ENCODE measurements at places on chromosomes 5 and 9.

DNA sequence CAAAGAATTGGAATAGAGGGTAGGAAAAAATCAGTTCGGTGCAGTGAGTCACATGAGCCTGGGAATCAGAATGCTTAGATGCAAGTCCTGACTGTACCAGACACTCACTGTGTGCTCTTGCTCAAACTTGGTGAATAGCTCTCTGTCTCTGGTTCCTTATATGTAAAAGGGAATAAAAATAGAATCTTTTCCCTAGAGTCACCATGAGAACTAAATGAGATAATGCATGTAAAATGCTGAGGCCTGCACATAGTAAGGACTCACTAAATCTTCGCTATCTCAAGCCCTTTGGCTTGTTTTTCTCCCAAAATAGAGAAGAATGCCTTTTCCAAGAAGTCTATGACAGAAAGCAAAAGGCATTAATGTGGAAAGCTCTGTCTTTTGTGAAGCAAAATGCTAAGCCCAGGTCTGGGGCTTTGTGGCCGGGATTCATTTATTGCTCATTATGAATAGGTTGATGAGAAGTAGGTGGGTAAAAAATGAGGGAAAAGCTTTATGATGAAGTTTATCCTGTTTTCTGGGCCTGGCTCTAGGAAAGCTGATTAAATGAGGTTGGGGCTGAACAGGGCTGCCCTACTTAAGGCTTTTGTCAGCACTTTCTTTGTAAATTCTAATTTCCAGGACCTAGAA is 483.3 kb downstream of the DMAC1 start:
- DNase-seq = peak; percentile 17

GRCh38 chr5:84249918-84250630 is 134.6 kb downstream of the EDIL3 start:
- DNase-seq = no peak

DNA sequence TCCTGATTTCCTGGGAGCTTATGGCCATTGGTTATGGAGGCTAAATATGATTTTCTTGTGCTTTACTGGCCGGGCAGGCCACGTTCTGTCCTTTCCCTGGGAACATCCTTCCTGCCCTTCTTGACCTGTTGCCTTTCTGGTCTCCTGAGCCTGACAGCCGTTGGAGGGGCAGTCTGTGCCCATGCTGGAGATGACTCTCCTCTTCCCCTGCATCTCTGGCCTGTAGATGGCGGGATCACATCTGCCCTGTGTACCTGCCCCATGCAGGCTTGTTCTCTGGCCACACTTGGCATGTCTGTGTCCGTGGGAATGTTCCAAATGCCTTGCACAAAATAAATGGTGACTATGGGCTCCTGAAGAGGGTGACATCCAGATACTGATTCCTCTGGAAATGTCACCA is 253.1 kb upstream of the IRX4 start:
- DNase-seq = no peak

GRCh38 chr5:117204926-117205869 is 630.6 kb upstream of the SEMA6A start:
- no peak for DNase-seq

GRCh38 chr9:95055851-95056551 is 261.5 kb downstream of the FANCC start:
- DNase-seq = peak; percentile 98

GRCh38 chr5:144205141-144205551 is 34.5 kb downstream of the KCTD16 start:
- peak; percentile 31 for DNase-seq

- no peak for DNase-seq
Observed at GRCh38 chr9:23467276-23467675, 358.8 kb downstream of the ELAVL2 start.

- no peak for DNase-seq
Observed at GRCh38 chr5:57402348-57402747, 80.3 kb downstream of the ACTBL2 start.

DNA sequence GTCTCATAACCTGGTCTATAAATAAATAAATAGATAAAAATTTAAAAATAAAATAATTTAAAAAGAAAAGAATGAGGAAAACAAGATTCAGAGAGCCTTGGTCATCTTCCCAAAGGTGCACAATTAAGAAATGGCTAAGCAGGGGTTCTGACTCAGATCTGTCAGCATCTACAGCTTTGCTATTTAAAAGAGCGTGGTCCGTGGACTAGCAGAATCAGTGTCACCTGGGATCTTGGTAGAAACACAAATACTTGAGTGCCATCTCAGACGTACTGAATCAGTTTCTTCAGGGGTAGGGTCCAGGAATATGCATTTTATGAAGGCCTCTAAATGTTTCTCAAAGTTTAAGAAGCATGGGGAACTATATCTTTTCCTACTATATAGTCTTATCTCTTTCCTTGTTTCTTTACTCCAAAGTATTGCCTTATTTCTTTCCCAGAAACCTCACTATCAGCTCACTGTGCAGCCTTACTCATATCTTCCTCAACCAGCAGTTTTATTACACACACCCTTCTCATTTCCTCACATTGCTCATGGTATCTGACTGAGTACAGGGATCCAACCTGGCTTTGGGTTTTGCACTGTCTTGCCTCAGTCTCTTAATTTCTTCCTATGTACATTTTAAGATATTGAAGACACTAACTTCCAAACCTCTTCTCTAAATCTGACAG is 58.6 kb downstream of the TMC1 start:
- DNase-seq = no peak

DNA sequence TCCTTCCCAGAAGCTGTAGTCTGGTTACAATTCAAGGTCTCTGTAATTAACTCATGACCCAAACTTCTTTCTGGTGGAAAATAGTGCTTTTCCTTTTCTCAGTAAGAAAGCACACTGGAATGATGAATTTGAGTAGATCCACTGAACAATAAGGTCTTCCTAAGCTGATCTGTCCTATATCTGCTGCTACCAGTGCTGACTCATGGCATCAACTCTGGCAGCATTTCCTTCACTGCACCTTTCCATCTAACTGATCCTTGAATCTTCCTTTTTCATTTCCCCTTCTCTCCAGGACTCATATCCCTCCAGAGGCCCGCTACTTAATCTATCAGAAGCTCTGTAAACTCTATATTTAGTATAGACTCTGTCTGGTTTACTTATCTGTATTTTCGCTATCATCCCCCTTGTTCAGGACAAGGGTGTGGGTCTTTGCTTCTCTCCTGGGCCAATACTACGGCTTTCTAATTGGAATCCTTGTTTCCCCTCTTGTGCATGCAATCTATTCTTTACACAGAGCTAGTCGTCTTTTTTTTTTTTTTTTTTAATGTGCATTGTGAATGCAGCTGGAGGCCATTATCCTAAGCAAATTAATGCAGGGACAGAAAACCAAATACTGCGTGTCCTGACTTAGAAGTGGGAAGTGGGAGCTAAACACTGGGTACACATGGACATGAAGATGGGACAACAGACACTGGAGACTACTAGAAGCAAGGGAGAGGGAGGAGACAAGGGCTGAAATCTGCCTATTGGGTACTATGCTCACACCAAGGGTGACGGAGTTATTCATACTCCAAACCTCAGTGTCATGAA is 192.2 kb upstream of the RPS23 start:
- DNase-seq = no peak

- DNase-seq = no peak
Observed at GRCh38 chr5:58722160-58722559, 139.3 kb downstream of the RAB3C start.

DNA sequence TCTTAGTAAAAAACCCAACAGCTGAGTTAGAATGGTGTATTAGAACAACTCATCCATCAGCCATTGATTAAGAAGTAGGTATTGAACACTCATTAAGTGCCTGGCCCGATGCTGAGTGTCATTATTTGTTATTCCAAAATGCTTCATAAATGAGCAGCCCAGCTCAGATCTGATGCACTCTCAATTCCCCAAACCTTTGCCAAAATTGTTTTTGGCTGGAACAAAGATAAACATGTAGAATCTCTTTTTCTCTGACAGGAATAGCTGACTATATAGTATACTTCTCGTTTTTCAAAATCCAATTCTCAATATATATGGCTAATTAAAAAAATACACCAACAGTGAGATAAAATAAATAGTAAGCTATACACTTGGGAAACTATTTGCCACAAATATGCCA is 20.0 kb upstream of the ANKRD55 start:
- peak; percentile 56 for DNase-seq

- peak; percentile 18 for DNase-seq
Observed at GRCh38 chr5:179906795-179907555, 722 bp downstream of the TBC1D9B start.
